CD8-positive, alpha-beta memory T cell (primary cell): ENCODE measurements at places on chromosomes 6 and 20.

DNA sequence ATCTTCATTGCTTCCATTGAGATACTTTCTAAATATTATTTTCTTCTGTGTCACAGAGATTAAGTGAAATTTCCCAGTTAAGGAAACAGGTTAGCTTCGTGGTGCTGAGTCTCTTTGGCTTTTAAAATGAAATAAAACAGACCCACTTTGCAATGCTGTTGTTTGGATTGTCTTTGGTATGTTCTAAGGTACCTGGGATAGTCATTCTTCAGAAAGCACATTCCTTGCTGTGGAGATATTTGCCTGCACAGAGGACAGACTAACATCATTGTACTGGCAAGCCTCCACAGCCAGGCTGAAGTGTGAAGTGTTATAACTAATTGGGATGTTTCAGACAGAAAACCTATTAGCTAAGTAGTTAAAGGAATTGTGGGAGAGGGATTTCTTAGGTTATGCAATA is 148.8 kb upstream of the EPHA7 start:
- DNase-seq = no peak

- DNase-seq = peak; percentile 32
These were observed 1.2 kb downstream of the DUSP22 start for GRCh38 chr6:293193-294174.

- DNase-seq = no peak
These were observed 19.9 kb downstream of the SPINT3 start for GRCh38 chr20:45495501-45495941.

GRCh38 chr20:31906001-31906400 is 35.6 kb downstream of the TTLL9 start:
- no peak for DNase-seq

- DNase-seq = no peak
These were observed 394.4 kb downstream of the CDH26 start for GRCh38 chr20:60352596-60352995.

- DNase-seq = no peak
These were observed 25.8 kb downstream of the SMLR1 start for GRCh38 chr6:130852844-130853554.

GRCh38 chr6:168535711-168536110 is 94.7 kb downstream of the SMOC2 start:
- no peak for DNase-seq

DNA sequence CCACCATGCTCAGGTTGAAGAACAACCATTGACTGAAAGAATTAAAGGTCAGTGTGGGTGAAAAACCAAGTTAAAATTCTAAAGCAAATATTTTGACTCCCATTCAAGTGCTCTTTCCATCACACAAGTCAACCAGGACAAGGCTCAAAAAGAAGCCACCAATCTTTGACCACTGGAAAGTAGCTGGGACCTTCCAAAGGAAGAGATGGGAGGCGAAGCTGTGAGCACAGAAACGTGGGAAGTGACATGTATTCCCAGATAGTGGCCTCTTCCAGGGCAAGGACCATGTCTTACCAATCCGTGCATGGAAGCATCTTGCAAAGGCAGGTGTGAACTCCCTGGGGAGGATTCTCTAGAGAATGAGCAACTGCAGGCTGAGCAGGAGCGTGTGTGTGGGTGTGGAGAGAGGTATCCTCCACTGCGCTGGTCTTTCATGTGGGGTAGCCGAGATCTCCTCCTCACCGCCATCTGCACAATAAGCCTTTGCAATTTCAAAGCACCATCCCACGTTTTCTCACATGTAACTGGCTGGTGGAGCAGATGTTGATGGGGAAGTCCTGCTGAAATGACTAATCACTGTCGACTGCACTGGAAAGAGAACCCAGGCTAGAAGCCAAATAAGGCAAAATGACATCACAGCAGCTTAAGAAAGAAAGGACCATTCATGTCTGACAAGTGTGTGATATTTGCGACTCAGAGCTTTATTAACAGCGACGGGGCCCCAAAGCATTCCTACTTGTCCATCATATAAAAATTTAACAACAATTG is 189.4 kb upstream of the RREB1 start:
- no peak for DNase-seq

DNA sequence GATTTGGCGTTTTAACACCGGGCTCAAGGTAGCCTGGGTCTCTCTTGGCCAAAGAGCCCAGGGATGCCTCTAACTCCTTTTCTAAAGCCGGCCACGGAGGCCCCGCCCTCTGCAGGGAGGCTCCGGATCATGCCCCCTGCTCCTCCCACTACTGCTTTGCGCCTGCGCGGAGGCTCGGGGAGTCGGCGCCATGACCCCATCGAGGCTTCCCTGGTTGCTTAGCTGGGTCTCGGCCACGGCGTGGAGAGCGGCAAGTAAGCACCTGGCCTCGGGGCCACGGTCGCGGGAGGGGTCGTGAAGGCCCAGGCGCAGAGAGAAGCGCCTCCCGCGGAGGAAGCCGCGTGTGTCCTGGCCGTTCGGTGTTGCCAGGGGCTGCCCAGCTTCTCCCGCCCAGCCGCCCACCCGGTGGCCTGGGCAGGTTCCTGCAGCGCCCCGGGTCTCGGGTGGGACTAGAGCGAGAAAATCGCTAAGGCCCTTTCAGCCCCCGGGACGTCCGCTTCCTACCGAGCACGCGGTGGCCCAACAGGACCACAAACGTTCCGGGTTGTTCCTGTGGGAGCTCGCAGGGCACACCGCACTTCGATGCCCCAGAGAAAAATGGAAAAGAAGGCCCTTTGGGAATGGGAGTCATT is at the start of gene SDHAF4:
TSS of gene SDHAF4 (plus strand) at position 180 of the 632 bp plus-strand sequence. CDS start at position 191, 11 bp downstream.
- peak; percentile 92 for DNase-seq

- no peak for DNase-seq
These were observed 103.0 kb downstream of the DLL1 start for GRCh38 chr6:170187669-170188566.

DNA sequence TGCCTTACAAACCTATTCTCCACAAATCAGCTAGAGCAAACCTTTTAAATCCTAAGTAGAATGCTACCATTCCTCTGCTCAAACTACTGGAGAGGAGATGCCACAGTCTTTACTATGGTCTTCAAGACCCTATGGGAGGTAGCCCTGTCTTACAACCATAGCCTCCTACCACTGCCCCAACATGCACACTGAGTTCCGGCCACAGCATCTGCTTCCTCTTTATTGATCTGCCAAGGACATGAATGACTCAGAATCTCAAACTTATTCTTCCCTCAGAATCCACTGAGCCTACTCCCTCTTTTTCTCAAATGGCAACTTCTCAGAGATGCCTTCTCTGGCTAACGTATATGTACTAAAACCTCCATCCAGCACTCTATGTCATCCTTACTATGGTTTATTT is 12.2 kb upstream of the ANKEF1 start:
- DNase-seq = no peak

DNA sequence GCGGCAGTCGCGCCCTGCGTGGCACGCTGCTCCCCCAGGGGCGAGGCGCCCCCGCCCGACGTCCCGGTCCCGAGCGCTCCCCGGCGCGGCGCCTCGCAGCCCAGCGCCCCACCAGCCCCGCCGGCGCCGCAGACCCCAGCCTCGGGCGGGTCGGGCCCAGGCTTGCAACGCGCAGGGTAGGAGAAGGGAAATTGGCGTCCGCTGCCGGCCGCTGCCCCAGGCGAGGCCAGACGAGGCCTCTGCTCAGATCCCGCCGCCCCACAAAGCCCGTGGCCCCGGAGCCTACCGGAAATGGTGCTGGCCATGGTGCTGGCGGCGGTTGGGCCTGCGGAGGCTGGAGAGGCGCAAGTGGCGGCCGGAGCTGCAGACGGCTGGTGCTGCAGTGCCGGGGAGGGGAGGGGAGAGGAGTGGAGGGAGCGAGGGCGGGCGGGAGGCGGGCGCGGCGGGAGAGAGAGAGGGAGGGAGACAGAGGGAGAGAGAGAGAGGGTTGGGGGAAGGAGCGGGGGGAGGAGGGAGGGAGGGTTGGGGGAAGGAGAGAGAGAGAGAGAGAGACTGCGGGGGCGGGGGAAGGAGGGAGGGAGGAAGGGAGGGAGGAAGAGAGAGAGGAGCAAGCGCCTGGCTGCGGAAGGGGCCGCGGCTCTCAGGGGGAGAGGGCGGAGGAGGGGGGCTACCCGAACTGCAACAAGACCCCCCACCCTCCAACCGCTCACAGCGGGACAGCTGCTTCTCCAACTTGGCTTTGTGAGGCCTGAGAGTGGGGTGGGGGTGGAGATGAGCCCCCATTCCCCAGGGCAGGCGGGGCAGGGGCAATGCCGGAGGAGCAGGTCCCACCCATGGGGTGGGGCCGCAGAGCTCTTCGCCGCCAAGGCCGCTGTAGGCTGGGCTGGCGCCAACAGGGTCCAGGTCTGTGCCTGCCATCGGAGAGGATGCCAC is at the start of gene STMN3:
TSS of gene STMN3 (minus strand) at position 384 of the 933 bp plus-strand sequence. CDS start at position 305, 79 bp downstream.
- peak; percentile 63 for DNase-seq

DNA sequence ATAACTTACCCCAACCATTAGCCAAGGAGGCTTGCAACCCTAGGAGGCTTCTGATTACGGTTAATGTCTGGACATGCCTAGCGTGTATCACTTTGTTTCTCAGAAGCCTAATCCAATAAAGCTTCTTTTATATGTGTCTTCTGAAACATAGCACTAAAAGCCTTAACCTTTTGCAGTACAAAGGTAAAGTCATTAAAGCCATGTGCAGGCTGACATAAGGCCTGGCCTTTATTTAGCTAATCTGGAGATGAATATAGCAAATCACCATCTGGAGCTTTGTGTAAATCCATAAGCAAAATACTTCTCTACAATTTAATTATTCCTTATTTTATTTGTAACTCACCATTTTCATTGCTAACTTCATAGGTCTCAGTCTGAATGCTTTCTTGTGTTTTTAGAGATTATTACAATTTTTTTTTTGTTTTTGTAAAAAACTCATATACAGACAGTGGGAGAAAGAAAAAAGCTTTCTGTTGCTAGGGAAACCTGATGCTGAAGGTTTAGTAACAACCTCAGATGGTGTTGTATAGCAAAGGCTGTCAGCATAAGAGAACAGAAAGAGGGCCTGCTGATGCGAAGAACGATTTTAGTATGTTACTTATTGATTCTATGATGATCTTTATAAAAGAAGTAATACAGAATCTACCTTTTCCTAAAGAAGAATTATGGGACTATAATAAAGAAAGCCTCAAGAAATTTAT is at the start of gene EYS:
TSS of gene EYS (minus strand) at position 101 of the 701 bp plus-strand sequence. CDS start 211,816 bp downstream, outside the sequence.
- no peak for DNase-seq

DNA sequence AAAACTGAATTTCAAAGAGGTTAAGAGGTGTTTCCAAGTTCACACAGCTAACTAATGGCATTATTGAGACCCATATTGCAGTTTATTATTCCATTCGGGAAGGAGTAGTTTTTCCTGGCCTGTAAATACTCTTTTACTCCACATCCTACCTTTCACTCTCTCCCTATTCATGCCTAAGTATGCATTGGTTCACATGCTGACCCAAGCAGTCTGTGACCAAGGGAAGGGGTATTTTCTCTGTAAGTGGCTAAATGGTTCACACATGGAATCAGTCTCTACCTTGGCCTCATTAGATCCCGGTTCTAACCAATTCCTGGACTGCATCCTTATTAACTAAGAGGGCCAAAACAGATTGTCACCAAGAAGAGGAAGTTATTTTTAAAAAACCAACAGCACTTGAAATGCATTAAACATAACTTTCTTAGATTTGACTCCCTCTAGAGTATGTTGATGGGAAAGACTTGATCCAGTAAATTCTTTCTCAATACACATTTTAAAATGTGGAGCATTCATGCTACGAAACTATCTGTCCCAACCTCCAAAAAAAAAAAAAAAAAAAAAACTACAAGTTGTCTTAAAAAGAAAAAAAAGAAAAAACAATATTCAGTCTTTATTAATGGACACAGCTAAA is 17.8 kb upstream of the RSPO3 start:
- DNase-seq = no peak

DNA sequence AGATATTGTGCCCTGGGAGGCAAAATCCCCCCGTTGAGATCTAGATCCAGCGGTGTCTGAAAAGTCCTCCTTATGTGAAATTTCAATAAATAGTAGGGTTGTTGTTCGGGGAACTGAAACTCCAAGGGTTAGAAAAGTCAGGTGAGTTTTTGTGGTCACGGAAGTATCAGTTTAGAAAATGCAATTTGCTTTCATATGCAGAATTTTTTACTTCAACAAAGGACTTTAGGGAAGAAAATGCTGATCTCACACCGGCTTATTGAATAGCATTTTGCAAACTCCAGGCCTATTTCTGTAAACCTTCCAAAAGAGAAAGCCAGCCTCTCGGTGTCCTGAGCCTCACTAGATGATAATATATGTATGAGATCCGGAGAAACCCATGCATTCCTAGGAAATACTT is 254.7 kb downstream of the TSHZ2 start:
- no peak for DNase-seq

DNA sequence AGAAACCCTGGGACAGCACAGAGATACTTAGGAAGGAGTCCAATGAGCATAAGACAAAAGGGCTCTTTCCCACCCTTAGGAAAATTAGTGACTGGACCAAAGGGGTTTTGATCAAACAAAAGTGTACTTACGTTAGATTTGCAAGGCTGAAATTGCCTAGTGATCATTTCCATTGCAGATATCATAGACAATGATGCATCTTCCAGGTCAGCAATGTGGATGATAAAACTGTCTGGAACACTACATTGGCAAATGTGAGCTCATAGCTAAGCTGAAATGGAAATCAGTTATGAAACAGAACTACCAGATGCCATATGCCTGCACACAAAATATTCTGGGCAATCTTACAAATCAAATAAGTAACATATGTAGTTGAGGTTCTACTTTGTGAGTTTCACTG is 34.0 kb downstream of the LY86 start:
- DNase-seq = no peak

- no peak for DNase-seq
These were observed 35.1 kb upstream of the FAM83C start for GRCh38 chr20:35327074-35327976.

GRCh38 chr20:51342510-51343236 is 199.8 kb downstream of the NFATC2 start:
- DNase-seq = no peak

GRCh38 chr6:35072698-35073055 is 68.5 kb downstream of the TCP11 start:
- no peak for DNase-seq

- DNase-seq = no peak
These were observed 203.5 kb downstream of the KCNQ5 start for GRCh38 chr6:72825315-72825911.

GRCh38 chr6:24240943-24241342 is 114.9 kb downstream of the NRSN1 start:
- DNase-seq = no peak

DNA sequence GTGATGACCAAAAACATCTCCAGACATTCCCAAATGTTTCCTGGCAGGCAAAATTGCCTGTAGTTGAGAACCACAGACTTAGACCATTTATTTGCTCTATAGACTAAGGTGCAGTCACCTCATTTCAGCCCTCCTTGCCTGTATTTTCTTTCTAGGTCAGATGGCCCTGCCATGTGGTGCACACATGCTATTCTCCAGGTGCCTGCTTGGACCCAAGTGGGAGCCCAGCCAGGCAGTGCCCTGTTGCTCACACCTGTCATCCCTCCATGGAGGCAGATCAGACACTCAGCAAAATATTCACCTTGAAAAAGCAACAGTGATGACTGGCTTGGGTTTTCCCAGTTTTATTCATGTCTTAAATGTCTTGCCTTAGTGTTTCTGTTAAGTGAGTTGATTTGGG is 311.4 kb downstream of the TFAP2C start:
- no peak for DNase-seq

GRCh38 chr6:41439524-41440418 is 104.4 kb downstream of the NCR2 start:
- no peak for DNase-seq

GRCh38 chr6:106637717-106638341 is 8.5 kb downstream of the QRSL1 start:
- no peak for DNase-seq

GRCh38 chr6:167980911-167981580 is 16.4 kb upstream of the KIF25 start:
- DNase-seq = no peak

GRCh38 chr20:37385176-37385575 is 39.2 kb downstream of the SRC start:
- DNase-seq = no peak
